Renal cortex interstitium (tissue), 15 donors: ENCODE measurements at places on chromosomes 16 and 17.

DNA sequence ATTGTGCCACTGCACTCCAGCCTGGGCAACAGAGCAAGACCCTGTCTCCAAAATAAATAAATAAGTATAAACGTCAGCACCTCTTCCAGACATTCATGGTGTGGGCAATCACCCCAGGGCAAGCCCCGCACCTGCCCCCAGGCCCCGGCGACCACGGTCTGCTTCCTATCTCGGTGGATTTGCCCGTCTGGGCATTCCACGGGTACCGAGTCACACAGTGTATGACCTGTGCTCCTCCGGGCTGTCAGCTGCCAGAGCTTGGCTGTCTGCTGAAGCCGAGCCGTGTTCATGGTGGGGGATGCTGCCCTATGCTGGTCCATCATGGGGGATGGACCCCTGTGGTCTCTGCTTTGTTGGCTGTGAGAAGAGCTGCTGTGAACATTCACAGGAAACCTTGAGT lies 15.4 kb downstream of the CYBC1 start:
- DNase-seq = no peak

- DNase-seq = no peak
These were observed 197.0 kb downstream of the RAB11FIP4 start for GRCh38 chr17:31588512-31588911.

DNA sequence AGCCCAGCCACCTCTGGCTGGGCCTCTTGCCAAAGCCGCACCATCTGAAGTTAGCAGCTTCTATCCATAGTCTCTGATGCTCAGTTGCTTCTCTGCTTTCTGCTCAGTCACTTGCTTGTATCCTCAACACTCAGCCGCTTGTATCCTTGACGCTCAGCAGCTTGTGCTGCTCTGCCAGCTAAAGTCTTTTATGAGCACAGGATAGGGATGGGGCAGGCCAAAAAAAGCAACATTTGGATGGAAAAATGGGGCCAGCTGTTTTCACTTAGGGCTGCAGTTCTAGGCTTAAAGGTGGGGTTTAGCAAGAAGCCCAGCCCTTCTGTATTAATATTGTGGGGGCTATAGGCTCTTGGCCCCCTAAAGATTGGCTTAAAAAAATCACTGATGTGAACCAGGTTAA lies 739.4 kb downstream of the CDH8 start:
- no peak for DNase-seq

DNA sequence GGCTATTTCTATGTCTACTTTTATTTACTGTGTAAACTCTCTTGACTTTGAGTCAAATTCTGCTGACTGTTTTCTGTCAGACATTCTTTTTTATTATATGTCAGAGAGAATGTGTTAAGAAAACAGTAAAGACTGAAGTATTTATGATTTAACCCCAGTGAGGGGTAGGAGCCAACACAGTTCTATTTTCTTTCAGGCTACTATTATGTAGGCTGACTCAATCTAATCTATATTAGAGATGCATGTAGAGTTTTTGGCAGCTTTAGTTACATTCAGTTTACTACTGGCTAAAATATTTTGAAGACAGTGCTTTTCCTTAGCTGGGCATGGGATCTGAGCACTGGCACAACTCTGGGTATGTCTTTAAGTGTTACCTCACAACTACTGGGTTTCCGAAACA lies 1108.0 kb downstream of the CDH11 start:
- DNase-seq = no peak

DNA sequence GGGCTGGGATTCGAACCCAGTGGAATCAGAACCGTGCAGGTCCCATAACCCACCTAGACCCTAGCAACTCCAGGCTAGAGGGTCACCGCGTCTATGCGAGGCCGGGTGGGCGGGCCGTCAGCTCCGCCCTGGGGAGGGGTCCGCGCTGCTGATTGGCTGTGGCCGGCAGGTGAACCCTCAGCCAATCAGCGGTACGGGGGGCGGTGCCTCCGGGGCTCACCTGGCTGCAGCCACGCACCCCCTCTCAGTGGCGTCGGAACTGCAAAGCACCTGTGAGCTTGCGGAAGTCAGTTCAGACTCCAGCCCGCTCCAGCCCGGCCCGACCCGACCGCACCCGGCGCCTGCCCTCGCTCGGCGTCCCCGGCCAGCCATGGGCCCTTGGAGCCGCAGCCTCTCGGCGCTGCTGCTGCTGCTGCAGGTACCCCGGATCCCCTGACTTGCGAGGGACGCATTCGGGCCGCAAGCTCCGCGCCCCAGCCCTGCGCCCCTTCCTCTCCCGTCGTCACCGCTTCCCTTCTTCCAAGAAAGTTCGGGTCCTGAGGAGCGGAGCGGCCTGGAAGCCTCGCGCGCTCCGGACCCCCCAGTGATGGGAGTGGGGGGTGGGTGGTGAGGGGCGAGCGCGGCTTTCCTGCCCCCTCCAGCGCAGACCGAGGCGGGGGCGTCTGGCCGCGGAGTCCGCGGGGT lies at the start of gene CDH1:
CDH1 (plus strand) TSS at position 247 of the 684 bp plus-strand sequence; CDS start at position 371, 124 bp downstream.
- no peak for DNase-seq

DNA sequence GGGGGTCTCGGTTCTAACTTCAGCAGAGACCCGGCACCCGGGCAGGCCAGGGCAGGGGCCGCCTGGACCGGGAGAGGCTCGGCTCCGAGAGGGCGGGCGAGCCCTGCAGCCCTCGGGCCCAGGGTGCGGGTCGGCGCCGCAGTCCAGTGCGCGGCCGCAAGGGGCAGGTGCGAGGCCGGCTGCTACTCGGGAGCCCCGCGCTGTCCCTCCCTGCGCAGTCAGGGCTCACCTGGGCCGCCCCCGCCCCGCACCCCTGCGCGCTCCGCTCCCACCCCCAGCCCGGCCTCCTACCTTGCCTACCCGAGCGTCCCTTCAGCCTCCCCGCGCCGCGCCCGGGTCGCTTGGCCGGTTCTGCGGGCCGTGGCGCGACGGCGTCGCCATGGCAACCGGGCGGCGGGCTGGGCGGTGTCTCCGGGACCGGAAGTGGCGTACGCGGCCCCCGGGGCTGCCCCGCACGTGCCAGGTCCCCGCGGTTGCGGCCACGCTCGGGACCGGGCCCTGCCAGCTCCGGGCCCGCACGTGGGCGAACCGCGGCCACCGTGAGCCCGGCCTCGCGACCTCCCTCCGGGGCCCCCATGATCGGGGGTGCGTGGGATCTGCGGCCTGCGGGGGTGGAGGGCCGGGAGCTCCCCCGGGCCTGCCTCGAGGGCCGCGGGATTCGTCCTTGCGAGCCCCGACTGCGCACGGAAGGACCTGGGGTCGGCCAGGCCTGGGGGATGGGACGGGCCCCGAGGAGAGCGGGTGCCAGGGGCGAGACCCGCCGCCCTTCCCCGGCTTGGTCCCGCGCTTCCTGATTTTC lies at the start of gene CYB561:
CYB561 (minus strand) TSS at position 353 of the 799 bp plus-strand sequence. CDS start 8,759 bp downstream, outside the sequence.
- peak; percentile 66 for DNase-seq

- no peak for DNase-seq
These were observed 132.5 kb downstream of the AATF start for GRCh38 chr17:37081287-37081686.

GRCh38 chr17:46916211-46916610 lies 6.7 kb upstream of the GOSR2 start:
- DNase-seq = no peak

DNA sequence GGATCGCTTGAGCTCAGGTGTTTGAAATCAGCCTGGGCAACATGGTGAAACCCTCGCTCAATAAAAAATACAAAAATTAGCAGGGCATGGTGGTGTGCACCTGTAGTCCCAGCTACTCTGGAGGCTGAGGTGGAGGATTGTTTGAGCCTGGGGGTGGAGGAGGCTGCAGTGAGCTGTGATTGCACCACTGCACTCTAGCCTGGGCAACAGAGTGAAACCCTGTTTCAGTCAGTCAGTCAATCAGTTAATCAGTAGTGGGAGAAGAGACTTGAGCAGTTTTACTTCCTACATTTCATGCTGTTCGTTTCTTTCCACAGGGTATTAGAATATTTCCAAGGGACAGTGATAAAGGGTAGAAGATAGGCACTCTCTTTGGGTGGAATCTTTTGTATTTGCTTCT lies 8.8 kb downstream of the MAP3K3 start:
- no peak for DNase-seq

GRCh38 chr16:81442916-81443687 lies 1.5 kb upstream of the CMIP start:
- no peak for DNase-seq

DNA sequence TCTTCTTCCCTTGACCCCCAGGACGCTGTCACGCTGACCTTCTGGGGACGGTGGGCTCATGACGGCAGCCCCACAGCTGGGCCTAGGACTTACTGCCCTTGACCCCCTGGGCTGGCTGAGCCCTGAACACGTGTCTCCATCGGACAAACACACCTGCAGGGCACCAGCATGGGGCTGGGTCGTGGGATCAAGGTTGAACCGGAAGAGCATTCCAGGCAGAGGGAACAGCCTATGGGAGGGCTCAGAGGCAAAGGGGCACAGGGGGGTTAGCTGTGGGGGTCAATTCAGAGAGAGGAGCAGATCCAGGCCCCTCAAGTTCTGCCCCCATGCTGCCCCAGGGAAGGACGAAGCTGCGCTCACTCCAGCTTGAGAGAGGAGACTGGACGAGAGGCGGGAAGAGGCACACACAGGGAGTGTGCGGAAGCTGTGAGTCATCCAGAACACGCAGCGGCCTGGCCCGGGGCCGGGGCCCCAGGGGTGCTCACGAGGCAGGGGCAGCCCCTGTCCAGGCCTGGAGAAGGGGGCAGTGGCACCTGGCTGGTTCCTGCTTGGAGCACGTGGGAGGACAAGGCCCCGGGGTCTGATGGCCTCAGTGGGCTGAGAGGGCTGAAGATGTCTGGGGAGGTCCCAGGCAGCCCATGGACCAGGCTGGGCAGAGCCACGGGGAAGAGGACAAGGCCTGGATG lies 9.9 kb downstream of the SSTR5 start:
- no peak for DNase-seq

- no peak for DNase-seq
These were observed at the start of gene ABHD15 for GRCh38 chr17:29566473-29567303. TSS of gene ABHD15 (minus strand) at chr17:29567037. CDS start at chr17:29566966, 71 bp downstream.

DNA sequence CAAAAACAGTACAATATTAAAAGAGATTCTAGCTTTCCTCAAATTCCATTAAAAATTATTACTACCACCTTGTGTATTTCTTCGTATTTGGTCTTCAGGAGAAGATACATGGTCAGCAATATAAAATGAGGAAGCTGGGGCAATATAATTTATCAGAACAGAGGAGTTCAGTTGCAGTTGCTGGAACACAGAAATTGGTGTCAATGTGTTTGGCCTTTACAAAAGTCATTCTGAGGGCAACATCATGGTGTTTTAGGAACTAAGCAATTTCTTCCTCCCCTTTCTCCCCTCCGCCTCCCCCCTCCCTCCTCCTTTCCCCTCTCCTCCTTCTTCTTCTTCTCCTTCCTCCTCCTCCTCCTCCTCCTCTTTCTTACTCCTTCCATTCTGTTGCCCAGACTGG lies 102.1 kb downstream of the YPEL2 start:
- DNase-seq = no peak

GRCh38 chr17:2416010-2416734 lies 15.3 kb upstream of the MNT start:
- DNase-seq = peak; percentile 81

- no peak for DNase-seq
These were observed 26.0 kb downstream of the COPZ2 start for GRCh38 chr17:48011405-48012150.

- no peak for DNase-seq
These were observed 12.8 kb downstream of the CRISPLD2 start for GRCh38 chr16:84832488-84833143.

DNA sequence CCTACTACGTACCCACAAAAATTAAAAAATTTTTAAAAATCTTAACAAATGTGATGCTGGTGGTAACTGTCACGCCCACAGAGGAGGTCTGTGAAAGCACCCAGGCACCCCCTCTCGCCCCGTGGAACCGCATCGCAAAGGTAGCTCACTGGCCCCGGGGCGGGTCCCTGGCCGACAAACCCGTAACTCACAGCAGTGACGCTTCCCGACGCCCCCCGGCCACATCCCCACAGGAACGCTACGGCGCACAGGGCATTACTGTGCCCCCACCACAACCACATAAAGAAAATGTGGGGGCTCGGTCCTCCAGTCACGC lies 366 bp downstream of the ANKS3 start:
- no peak for DNase-seq

DNA sequence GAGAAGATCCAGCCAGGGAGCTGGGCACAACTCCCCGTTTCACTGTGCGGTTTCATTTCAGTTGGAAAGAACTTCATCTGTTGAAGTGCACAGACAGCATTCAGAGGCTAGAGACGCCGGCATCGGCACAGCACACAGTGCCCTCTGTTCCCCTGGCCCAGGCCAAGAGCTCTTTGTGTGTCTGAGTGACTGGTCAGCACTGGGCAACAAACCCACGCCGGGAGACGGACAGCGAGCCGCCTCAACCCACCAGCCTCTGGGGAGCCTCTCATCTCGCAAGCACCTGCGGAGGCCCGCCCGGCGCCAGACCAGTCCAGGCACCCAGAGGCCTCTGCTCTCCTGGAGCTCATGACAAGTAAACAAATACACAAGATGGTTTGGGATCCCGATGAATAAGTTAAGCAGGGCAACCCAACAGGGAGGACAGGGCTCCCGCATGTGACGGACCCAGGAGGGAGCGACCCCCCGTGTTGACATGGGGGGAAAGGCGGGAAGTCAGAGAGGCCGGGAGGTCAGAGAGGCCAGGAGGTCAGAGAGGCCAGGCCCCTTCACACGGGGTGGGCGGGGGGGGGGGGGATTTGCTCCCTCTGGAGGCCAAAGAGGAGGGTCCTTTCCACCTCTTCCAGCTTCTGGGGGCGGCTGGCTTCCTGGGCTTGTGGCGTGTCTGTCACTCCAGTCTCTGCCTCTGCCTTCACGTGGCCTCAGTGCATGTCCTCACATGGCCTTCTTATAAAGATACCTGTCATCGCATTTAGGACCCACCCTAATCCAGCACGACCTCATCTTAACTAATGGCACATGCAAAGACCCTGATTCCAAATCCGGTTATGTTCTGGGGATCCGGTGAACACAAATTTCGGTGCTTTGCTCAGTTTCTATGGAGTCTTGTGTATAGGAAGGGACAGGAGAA lies 25.8 kb upstream of the KLHDC4 start:
- DNase-seq = no peak

DNA sequence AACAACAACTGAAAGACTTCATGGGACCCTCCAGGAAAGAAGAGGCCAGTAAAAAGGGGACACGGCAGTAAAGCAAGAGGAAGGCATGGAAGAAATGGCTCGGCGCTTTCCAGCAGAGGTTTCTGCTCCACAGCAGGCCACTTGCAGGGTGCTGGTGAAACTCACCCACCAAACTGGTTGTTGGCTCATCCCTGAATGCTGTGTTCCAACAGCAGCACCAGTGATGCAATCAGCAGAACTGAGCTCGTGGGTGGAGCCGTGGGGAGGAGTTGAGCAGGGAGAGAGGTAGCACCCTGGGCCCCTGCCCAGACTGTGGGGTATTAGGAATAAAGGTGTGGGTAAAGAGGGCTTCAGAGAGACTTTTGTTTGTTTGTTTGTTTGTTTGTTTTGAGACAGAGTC lies 62.8 kb upstream of the ADCY9 start:
- DNase-seq = no peak
